ENCODE measurements at places on chromosomes 5 and 9.

DNA sequence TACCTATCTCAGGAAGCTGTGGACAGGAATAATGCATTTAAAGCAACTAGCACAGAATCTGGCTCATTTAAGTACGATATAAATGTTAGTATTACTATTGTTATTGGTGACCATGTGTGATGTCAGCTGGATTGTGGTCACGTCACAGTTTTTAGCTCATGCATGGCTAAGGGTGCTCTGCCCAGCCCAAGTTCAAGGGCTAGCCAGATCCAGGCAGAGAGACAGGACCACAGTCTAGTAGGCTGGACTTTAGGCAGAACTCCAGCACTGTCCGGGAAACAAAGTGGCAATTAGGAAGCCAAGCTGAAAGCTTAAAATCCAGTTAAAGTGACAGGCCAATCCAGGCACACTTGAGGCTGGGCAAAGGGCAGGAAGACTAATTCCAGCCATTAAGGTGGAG lies 273.6 kb downstream of the ADAMTSL1 start:
- DNase-seq: no peak

GRCh38 chr9:114366334-114367128 lies 21.3 kb downstream of the AKNA start:
- no peak for DNase-seq

DNA sequence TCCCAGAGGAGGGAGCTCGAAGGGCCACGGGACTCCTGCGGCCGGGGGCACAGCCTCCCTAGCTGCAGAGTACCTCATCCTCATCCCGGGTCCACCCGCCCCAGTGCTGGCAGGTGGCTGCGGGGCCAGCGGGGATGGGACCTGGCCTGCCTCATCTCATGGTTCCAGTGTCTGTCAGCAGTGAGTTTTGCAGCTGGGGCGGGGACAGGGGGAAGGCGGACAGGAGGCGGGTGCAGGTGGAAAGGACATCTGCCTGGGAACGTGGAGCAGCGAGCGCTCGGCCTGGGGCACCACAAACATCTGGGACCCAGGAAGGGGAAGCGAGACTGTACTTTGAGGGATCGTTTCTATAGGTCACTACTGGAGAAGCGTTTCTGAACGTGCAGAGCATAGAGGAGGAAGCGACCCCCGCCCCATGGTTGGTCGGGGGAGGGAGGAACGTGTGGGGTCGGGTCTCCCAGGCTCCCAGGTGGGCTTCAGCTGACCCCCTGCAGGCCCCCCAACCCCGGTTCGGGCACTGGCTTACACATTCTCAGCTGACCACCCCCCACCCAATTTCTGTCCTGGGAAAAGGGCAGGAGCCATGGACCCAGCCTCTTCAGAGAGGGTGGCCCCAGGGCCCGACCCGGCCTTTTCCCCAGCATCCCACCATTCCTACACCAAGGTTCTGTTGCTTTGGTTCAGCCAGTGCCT lies 56.5 kb upstream of the NOTCH1 start:
- DNase-seq: no peak

DNA sequence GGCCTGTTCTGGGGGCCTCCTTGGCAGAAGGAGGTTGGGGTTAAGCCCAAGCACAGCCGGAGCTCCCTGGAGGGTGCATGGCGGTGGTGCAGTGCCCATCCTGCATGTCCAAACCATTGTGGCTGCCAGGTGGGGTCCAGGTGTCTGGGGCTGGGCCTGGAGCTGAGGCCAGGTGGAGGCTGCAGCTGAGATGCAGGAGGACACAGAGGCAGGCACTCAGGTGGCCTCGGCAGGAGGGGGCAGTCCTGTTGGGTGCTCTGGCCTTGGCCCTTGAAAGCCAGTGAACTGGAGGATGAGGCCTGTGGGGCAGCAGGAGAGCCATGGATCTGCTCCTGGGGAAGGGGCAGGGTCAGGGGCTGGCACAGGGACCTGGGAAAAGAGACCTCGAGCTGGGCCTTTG lies 195.3 kb downstream of the OLFM1 start:
- no peak for DNase-seq

GRCh38 chr5:158899211-158899610 lies 200.5 kb downstream of the EBF1 start:
- DNase-seq: no peak

DNA sequence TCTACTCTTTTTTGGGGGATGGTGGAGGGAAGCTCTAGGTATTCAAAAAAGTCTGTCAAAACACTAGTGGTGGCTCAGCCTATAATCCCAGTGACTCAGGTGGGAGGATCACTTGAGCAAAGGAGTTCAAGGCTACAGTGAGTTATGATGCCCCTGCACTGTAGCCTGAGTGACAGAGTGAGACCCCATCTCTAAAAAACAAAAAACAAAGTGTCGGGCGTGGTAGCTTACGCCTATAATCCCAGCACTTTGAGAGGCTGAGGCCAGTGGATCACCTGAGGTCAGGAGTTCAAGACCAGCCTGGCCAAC lies 15.8 kb upstream of the SLC35D2 start:
- DNase-seq: no peak

DNA sequence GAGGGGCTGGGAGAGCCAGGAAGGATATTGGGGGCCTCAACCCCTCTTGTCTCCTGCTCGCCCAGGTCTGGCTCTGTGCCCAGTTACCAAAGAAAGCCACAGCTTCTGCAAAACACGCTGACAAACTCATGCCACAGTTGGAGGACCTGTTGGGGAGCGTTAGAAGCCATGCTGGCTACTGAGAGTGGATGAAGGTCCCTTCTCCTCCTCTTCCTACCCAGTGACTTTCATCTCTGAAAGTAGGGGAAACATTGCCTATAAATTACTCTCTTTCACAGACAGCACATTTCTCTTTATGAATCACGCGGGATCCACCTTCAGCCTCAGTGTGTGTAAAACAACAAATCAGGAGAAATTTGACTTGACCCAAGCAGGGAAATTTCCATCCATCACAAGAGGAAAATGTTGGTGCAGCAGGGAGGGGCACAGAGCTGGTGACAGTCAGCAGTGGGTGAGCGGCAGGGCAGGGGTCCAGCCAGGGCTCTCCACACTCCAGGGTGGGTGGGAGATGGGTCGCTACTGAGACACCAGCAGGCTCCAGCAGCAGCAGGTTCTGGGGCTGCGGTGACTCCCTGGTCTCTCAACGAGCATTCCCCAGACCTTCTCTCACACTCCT lies 181.9 kb downstream of the FGF18 start:
- no peak for DNase-seq

- DNase-seq: no peak
Observed at GRCh38 chr5:69367697-69368279, 1.5 kb downstream of the AK6 start.

DNA sequence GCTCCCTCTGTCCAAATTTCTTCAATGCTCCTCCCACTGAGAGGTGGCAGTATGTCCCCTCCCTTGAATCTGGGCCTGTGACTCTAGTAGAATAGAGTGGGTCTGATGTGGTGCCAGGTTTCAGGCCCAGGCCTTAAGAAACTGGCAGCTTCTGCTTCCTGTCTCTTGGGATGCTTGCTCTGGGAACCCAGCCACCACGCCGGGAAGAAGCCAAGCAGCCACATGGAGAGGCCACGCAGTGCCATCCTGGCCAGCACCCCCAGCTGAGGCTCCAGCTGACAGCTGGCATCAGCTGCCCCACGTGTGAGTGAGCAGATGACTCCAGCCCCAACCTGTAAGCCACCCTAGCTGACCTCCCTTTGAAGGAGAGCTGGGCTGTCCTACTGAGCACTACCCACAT lies 7.3 kb upstream of the TSPAN17 start:
- no peak for DNase-seq

- DNase-seq: no peak
Observed at GRCh38 chr5:93580927-93581445, at the start of gene NR2F1-AS1. Gene NR2F1-AS1, minus strand, starts transcription at chr5:93581219.

DNA sequence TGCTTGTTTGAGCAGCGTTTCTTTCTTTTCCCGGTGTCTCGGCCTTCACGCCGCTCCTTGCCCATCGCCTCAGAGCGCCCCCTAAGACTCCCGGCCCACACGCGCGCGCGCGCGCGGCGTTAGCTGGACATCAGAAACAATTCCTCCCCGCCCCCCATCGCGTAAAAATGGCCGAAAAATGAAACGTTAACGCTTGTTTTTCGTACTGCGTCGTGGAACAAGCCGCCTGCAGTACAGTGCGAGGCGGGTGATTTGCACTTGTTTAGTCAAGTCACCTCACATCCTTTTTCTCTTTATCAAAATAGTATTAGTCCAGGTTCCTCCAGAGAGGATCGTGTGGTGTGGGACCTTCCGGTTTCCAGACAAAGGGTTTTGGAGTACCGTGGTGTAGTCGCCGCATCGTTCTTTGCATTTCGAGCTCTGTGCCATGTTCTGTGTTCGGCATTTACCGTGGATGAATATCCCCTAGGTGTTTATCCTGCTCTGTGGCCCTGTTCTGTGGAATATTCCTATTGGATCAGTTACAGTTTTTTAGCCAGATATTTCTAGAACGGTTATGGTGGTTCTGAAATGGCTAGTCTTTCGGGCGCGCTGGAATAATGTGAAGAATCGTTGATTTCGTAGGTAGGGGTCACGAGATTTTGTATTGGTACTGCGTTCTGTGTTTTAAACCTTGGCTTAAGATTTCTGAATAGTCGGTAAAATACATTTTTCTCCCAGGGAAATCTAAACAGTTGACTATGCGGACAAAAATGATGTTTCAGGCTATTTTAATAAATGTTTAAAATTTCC lies 1.0 kb downstream of the MATR3 start:
- peak; percentile 5 for DNase-seq

- DNase-seq: no peak
Observed at GRCh38 chr5:112681481-112681908, 56.2 kb upstream of the APC start.

DNA sequence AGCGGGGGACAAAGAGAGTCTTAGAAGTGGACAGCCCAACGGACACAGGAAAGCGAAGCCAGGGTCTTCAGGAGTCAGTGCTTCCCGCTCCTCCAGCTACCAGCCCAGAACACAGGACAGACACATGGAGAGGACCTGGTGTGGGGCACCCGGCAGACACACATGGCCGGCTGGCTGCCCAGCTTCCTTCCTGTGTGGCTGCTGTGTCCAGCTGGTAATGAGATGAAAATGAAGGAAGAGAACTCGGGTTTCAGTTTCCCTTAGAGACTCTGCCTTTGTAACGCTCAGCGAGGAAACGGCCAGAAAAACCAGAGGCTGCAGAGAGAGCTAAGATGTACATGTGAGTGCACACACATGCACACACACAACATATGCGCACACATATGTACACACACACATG lies 87.5 kb downstream of the SECISBP2 start:
- DNase-seq: no peak

DNA sequence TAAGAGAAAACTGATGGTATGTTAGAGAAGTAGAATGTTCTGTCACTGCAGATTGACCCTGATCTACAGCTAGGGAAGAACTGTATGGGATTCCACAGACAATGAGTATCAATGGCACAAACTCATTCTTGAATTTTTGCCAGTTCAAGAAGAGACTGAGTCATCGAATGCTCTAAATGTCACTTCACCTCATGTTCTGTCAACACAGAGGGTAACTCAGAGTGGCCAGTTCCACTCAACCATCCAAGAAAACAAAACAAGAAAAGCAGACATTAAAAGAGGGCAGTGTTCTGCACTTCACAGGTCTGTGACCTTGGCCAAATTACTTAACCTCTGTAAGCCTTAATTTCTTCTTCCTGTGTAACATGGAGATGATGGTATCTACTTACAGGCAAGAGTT lies 132.2 kb upstream of the HMHB1 start:
- DNase-seq: no peak

GRCh38 chr5:181043285-181044092 lies 3.4 kb downstream of the BTNL9 start:
- DNase-seq: no peak

- DNase-seq: no peak
Observed at GRCh38 chr5:115461506-115462290, 82.9 kb downstream of the FEM1C start.

DNA sequence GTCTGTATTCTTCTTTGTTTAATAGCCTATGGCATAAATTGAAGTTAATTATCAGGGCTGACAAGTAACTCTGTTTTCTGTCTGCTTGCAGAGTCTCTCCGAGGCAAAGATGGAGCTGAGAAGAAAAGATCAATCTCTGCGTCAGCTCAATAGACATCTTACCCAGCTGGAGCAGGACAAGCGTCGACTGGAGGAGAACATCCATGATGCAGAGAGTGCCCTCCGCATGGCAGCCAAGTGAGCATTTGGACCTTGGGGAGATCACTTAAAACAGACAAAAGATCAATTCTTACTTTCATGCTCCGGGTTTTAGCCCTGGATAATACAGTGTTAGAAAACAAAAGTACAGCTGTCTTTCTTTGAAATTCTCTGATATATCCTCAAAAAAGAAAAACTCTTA lies 293.8 kb downstream of the CCDC171 start:
- DNase-seq: no peak

- DNase-seq: no peak
Observed at GRCh38 chr5:76245590-76245989, 157.5 kb upstream of the IQGAP2 start.

DNA sequence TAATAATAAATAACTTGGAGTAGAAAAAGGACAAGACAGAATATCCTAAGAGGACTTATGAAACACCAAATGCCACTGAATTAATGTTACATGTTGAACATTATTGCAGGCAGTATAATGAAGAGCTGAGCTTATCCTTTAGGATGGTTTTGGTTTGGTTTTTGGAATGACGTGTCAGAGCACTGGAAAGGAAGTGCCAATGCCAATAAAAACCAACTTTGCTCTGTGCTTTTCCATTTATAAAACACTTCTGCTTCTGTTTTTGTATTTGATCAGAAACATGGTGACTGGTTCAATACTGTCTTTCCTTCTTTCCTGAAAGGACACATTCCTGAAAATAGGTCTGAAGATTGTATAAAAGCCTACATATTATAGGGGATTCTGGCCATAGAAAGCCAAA lies 4.2 kb downstream of the MEGF10 start:
- DNase-seq: no peak

DNA sequence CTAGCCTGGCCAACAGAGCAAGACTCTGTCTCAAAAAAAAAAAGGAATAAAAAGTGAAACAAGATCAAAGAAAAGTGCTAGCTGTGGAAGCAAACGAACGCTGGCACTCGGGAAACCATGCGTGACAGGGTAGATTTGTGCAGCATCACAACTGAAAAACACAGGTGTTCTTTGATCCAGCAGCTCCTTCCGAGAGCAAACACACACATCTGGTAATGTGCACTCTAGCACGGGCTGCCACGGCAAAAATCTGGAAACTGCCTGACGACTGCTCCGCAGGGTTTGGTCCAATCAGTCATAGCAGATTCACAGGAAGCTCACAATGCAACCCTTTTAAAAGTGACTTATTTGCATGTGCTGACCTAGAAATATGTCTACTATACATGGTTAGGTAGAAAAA lies 80.0 kb downstream of the SYK start:
- no peak for DNase-seq

DNA sequence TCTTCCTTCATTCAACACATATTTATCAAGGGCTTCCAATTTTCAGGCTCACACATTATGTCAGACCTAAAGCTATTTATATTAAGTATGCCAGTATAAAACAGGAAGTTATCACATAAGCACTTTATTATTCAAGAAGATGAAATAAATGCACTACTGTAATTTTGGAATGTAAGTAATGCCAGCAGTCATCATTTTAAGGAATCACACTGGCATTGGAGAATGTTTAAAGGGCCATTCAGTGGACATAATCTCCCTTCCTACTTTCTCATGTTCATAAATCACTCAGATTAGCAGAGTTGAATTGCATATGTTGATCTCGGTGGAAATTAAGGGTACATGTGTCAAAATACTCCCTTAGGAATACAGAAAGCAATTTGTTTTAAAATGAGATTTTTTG lies 164.4 kb downstream of the GIN1 start:
- no peak for DNase-seq

GRCh38 chr5:176878906-176879662 lies 20.1 kb downstream of the HK3 start:
- no peak for DNase-seq

GRCh38 chr5:39560726-39561125 lies 135.9 kb upstream of the DAB2 start:
- no peak for DNase-seq

GRCh38 chr9:107878462-107878861 lies 388.9 kb upstream of the KLF4 start:
- no peak for DNase-seq

All from NCI-H2107 (cell line).